ENCODE measurements at places on chromosomes 5 and 9. TPM values are rescaled to one million over a fixed set of nuclear protein-coding genes. Genes with fewer than 3 reads are reported as not detected.

WDR31 gene
- total RNA-seq = 1.7 TPM

POLR3G gene
- 1.2 TPM for total RNA-seq

IL17B gene
- not detected for total RNA-seq

PCDHB9 gene
- 0.54 TPM for total RNA-seq

LPAR1 gene
- total RNA-seq = 17.9 TPM

BDP1 gene
- total RNA-seq = 18.5 TPM

SLC36A2 gene
- not detected for total RNA-seq

LURAP1L gene
- 5.9 TPM for total RNA-seq

ANAPC2 gene
- total RNA-seq = 48.3 TPM

SLC45A2 gene
- total RNA-seq = 0.79 TPM

FGD3 gene
- total RNA-seq = 2.0 TPM

TMEM215 gene
- not detected for total RNA-seq

IL4 gene
- total RNA-seq = not detected

ENTR1 gene
- total RNA-seq = 33.8 TPM

IFNK gene
- not detected for total RNA-seq

SEMA6A gene
- under 0.01 TPM for total RNA-seq

MARCOL gene
- not detected for total RNA-seq

ENHO gene
- total RNA-seq = not detected

GMCL2 gene
- total RNA-seq = not detected

CDO1 gene
- total RNA-seq = 0.54 TPM

TAF11L7 gene
- 0.39 TPM for total RNA-seq

LCN15 gene
- not detected for total RNA-seq

PRDM9 gene
- total RNA-seq = not detected

TTC16 gene
- total RNA-seq = not detected

PCDHB5 gene
- total RNA-seq = 0.54 TPM

SRD5A1 gene
- 8.2 TPM for total RNA-seq

GLDC gene
- total RNA-seq = not detected

LRRC26 gene
- total RNA-seq = not detected

FRRS1L gene
- under 0.01 TPM for total RNA-seq

GAS1 gene
- 13.7 TPM for total RNA-seq

ALDH1A1 gene
- total RNA-seq = not detected

SCGB3A2 gene
- not detected for total RNA-seq

PAPPA gene
- total RNA-seq = 79.6 TPM

SH3PXD2B gene
- 33.2 TPM for total RNA-seq

PCDHGC5 gene
- total RNA-seq = 1.6 TPM

MOB3B gene
- 27.4 TPM for total RNA-seq

NFIB gene
- total RNA-seq = 5.2 TPM

CARD6 gene
- total RNA-seq = 0.43 TPM

SLC35D2 gene
- 25.6 TPM for total RNA-seq

Measured in placental epithelial cell (primary cell).